ENCODE measurements at places on chromosomes 11 and 22. TPM values are rescaled to one million over a fixed set of nuclear protein-coding genes. Genes with fewer than 3 reads are reported as not detected.
A peak's percentile ranks its signal among the peaks of the same experiment; 100 is the strongest.

- no peak overlapping the region for H3K4me3 ChIP-seq
- no peaks in the 10 kb centered on the region for H3K36me3 ChIP-seq
- H3K4me1 ChIP-seq: no peaks in the 10 kb centered on the region
Observed at GRCh38 chr11:134612140-134613030, 200.3 kb upstream of the B3GAT1 start.

GRCh38 chr22:40056559-40056958, 61.8 kb downstream of the FAM83F start:
- peaks cover 5% of the 10 kb centered on the region for H3K4me1 ChIP-seq
- DNase-seq: no peak
- H3K36me3 ChIP-seq: no peaks in the 10 kb centered on the region
- no peak overlapping the region for H3K27ac ChIP-seq
- no peak overlapping the region for H3K4me3 ChIP-seq

DNA sequence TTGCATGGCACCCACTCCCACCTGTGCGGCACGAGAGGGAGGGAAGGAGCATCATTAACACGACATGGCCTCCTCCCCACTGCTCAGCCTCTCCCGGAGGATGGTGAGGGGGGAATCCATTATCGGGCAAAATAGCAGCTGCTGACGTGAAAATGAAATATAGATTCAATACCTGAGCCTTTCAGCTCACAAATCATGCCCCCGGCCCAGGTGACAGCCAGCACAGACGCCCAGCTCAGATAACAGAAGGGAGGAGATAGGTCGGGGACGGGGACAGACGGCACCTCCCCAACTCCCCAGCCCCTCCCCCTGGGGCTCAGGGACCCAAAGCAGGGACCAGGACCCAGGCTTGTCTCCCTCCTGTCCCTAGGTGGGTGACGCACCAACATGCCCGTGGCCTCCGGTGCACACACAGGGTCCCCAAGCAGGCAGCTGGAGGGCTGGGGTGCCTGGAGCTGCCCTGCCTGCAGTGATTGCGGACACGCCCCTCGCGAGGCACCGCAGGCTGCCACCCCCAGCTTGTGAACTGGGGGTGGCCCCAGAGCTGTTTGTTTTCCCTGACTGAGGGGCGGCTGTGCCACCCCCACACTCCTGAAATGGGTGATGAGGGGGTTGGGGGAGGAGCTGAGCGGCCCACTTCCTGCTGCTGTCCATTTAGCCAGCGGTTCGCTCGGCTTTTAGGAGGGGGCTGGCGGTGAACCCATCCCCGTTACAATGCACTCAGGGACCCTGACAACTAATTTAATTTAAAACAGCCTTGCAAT, 31.7 kb downstream of the FLRT1 start:
- H3K4me3 ChIP-seq: no peak overlapping the region
- H3K27ac ChIP-seq: no peak overlapping the region
- H3K27me3 ChIP-seq: no peaks in the 10 kb centered on the region
- H3K36me3 ChIP-seq: no peaks in the 10 kb centered on the region
- DNase-seq: no peak

- no peak overlapping the region for H3K4me3 ChIP-seq
- DNase-seq: no peak
- H3K4me1 ChIP-seq: peaks cover 18% of the 10 kb centered on the region
- no peaks in the 10 kb centered on the region for H3K36me3 ChIP-seq
Observed at GRCh38 chr22:28934026-28934425, 50.7 kb downstream of the ZNRF3 start.

DNA sequence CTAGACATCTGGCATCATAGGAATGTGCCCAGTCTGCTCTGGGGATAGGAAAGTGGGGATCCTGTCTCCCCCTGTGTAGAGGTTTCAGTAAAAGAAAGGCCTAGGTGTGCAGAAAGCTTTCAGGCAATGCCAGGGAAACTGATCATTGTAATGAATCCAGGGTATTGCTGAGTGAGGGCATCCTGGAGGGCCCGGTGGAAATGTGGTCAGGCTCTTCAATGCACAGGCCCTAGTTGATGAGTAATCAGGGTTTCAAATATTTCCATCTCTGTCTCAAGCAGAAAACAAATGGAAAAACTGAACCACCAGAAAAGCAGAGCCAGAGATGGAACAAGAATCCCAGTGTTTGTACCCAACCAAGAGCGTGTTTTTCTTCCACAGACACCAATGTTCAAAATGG, 2.0 kb downstream of the CD3E start:
- no peak overlapping the region for H3K27ac ChIP-seq
- no peaks in the 10 kb centered on the region for H3K4me1 ChIP-seq
- H3K36me3 ChIP-seq: no peaks in the 10 kb centered on the region
- no peak for DNase-seq
- no peaks in the 10 kb centered on the region for H3K27me3 ChIP-seq

DNA sequence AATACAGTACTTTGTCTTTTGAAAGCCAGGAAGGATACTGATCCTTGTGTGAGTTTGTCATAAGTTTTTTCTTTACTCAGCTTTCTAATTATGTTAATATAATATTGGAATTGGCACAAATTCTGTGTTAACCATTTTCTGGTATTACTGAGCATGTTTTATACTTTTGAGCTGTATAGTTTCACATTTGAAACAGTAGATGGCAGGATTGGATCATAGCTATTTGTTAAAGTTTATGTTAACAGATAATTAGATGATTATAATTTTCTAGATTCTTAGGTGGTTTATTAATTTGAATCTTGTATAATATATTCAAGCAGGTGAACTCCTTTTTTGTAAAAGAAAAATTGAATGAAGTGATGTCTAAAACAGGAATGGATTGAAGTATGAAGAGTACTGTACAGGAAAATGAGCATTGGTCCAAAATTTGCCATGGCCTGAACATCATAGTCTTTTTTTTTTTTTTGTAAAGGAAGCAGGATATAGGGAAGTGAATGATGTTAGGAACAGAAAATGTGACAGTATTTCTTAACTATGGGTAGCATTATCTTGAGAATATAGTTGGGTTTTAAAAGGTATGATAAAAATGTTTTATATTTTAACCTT, 102.0 kb downstream of the CYP2R1 start:
- H3K27ac ChIP-seq: no peak overlapping the region
- peaks cover 3% of the 10 kb centered on the region for H3K36me3 ChIP-seq
- no peaks in the 10 kb centered on the region for H3K4me1 ChIP-seq
- no peak for DNase-seq
- H3K4me3 ChIP-seq: no peak overlapping the region

- H3K27me3 ChIP-seq: no peaks in the 10 kb centered on the region
- no peak overlapping the region for H3K4me3 ChIP-seq
- no peaks in the 10 kb centered on the region for H3K36me3 ChIP-seq
- no peaks in the 10 kb centered on the region for H3K4me1 ChIP-seq
- no peak for DNase-seq
Observed at GRCh38 chr22:37075046-37075445, 23.5 kb downstream of the KCTD17 start.

DNA sequence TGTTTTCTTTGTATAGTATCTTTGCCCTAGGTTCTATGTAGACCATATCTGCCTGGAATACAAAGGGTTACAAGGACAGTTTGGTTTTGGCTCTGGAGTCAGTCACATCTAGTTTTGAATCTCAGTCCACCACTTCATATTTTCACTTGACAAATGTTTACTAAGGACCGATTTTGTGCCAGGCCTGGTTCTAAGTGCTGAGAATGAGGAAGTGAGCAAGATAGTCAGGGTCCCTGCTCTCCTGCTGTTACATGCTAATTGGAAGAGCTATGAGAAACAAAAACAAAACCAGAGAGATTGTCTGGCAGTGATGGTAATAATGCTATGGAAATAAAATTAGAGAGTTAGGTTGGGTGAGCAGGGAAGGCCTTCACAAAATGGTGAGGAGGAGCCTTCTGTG, 66.1 kb upstream of the ARHGAP20 start:
- no peak for DNase-seq
- H3K4me3 ChIP-seq: no peak overlapping the region
- H3K36me3 ChIP-seq: no peaks in the 10 kb centered on the region
- H3K27ac ChIP-seq: peak overlapping the region; percentile 78
- no peaks in the 10 kb centered on the region for H3K27me3 ChIP-seq
- no peaks in the 10 kb centered on the region for H3K4me1 ChIP-seq

GRCh38 chr11:57646799-57647303, 2.9 kb downstream of the YPEL4 start:
- H3K27me3 ChIP-seq: no peaks in the 10 kb centered on the region
- no peaks in the 10 kb centered on the region for H3K36me3 ChIP-seq
- H3K27ac ChIP-seq: no peak overlapping the region
- no peak for DNase-seq

- H3K27ac ChIP-seq: no peak overlapping the region
- DNase-seq: no peak
- H3K4me1 ChIP-seq: peaks cover 13% of the 10 kb centered on the region
- H3K36me3 ChIP-seq: no peaks in the 10 kb centered on the region
- no peak overlapping the region for H3K4me3 ChIP-seq
Observed at GRCh38 chr11:121429556-121429955, 22.6 kb upstream of the SORL1 start.

GRCh38 chr11:75140269-75141138, 10.4 kb upstream of the SLCO2B1 start:
- no peaks in the 10 kb centered on the region for H3K36me3 ChIP-seq
- H3K4me3 ChIP-seq: peak overlapping the region; percentile 9
- H3K27ac ChIP-seq: no peak overlapping the region

DNA sequence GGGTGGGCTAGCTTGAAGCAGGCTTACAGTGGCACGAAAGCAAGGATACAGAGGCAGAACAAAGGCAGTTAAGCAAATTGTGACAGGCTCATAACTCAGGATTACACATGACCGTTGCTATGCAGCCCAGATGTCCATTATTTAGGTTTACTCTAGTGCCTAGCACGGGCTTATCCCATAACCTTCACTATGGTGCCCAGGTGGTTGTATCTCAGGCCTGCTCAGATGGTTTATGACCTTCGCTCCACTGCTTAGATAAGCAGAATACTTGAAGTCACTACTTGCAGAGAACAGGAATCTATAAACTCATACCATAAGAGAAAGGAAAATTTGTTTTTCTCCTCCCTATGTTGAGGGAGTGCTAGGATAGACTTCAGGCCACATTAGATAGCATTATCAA, 9.0 kb downstream of the OR6M1 start:
- H3K4me3 ChIP-seq: no peak overlapping the region

GRCh38 chr11:44622721-44623258, 57.3 kb downstream of the CD82 start:
- no peak overlapping the region for H3K4me3 ChIP-seq
- no peak overlapping the region for H3K27ac ChIP-seq
- no peaks in the 10 kb centered on the region for H3K4me1 ChIP-seq
- no peaks in the 10 kb centered on the region for H3K27me3 ChIP-seq
- H3K36me3 ChIP-seq: no peaks in the 10 kb centered on the region

DNA sequence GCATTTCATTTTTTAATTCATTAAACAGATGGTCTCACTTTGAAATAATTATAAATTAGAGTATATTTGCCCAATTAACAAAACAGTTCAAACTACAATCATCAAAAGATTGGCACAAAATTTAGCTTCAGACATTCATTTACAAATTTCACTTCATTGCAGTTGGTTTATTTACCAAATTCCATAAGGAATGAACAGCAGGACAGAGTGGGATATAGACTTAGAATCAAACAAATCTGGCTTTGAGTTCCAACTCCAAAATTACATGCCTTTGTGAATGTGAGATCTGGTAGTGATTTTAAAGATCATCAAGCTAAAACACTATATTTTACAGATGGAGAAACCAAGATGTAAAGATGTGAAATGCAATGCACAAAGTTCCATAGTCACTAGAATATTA, 310.7 kb upstream of the CNTN5 start:
- no peak overlapping the region for H3K4me3 ChIP-seq
- no peak for DNase-seq
- H3K4me1 ChIP-seq: no peaks in the 10 kb centered on the region
- H3K36me3 ChIP-seq: no peaks in the 10 kb centered on the region

GRCh38 chr22:50532824-50533796, 3.3 kb upstream of the TYMP start:
- no peak overlapping the region for H3K4me3 ChIP-seq
- H3K4me1 ChIP-seq: peaks cover 14% of the 10 kb centered on the region
- H3K36me3 ChIP-seq: no peaks in the 10 kb centered on the region
- DNase-seq: no peak

- no peak for DNase-seq
- no peaks in the 10 kb centered on the region for H3K27me3 ChIP-seq
- no peak overlapping the region for H3K4me3 ChIP-seq
- no peaks in the 10 kb centered on the region for H3K36me3 ChIP-seq
- H3K27ac ChIP-seq: no peak overlapping the region
- peaks cover under 1% of the 10 kb centered on the region for H3K4me1 ChIP-seq
Observed at GRCh38 chr11:69664901-69665300, 10.3 kb downstream of the LTO1 start.

GRCh38 chr11:92413757-92414513, 189.3 kb downstream of the FAT3 start:
- H3K27me3 ChIP-seq: no peaks in the 10 kb centered on the region
- H3K4me3 ChIP-seq: no peak overlapping the region
- no peaks in the 10 kb centered on the region for H3K4me1 ChIP-seq
- no peak for DNase-seq
- H3K36me3 ChIP-seq: no peaks in the 10 kb centered on the region

- no peak overlapping the region for H3K4me3 ChIP-seq
- no peak for DNase-seq
- no peaks in the 10 kb centered on the region for H3K27me3 ChIP-seq
- no peaks in the 10 kb centered on the region for H3K4me1 ChIP-seq
- H3K36me3 ChIP-seq: no peaks in the 10 kb centered on the region
Observed at GRCh38 chr11:83680321-83680720, 394.2 kb upstream of the CCDC90B start.

- H3K27ac ChIP-seq: no peak overlapping the region
- no peaks in the 10 kb centered on the region for H3K27me3 ChIP-seq
- no peak for DNase-seq
- H3K36me3 ChIP-seq: no peaks in the 10 kb centered on the region
Observed at GRCh38 chr22:34501366-34501965, 564.5 kb upstream of the ISX start.

GRCh38 chr11:116986521-116987105, 111.6 kb downstream of the SIK3 start:
- peaks cover 5% of the 10 kb centered on the region for H3K4me1 ChIP-seq
- no peaks in the 10 kb centered on the region for H3K27me3 ChIP-seq
- no peak overlapping the region for H3K4me3 ChIP-seq
- DNase-seq: no peak
- no peaks in the 10 kb centered on the region for H3K36me3 ChIP-seq
- no peak overlapping the region for H3K27ac ChIP-seq

GRCh38 chr11:63599211-63600122, 14.8 kb downstream of the PLAAT3 start:
- H3K27me3 ChIP-seq: no peaks in the 10 kb centered on the region
- DNase-seq: no peak
- no peaks in the 10 kb centered on the region for H3K36me3 ChIP-seq
- peaks cover 12% of the 10 kb centered on the region for H3K4me1 ChIP-seq
- no peak overlapping the region for H3K27ac ChIP-seq

GRCh38 chr11:120344302-120345004, 8.2 kb downstream of the ARHGEF12 start:
- no peak overlapping the region for H3K27ac ChIP-seq
- no peaks in the 10 kb centered on the region for H3K36me3 ChIP-seq

Gene EFCAB6
- total RNA-seq: 41.3 TPM

Gene SCGB1D2
- not detected for total RNA-seq

Gene DEUP1
- 22.8 TPM for total RNA-seq

Gene BIRC3
- 6.4 TPM for total RNA-seq

Gene ROM1
- 6.1 TPM for total RNA-seq

Gene RIBC2
- 38.5 TPM for total RNA-seq

Gene HIKESHI
- 34.1 TPM for total RNA-seq

Gene LGR4
- total RNA-seq: 95.9 TPM

Gene PDE2A
- 20.6 TPM for total RNA-seq

Gene PATE2
- total RNA-seq: 1.7 TPM

Gene FAM111B
- 0.24 TPM for total RNA-seq

Gene PRR33
- 0.06 TPM for total RNA-seq

Gene CALCA
- not detected for total RNA-seq

Gene MAJIN
- total RNA-seq: 14.4 TPM
